ENCODE measurements at places on chromosomes 6 and 20.

- H3K27me3 ChIP-seq, result no peaks in the 10 kb centered on the region
- no peaks in the 10 kb centered on the region for H3K4me1 ChIP-seq
- no peak for DNase-seq
- H3K27ac ChIP-seq, result no peak overlapping the region
- H3K4me3 ChIP-seq, result no peak overlapping the region
Observed at GRCh38 chr6:12886961-12887775, 170.6 kb downstream of the PHACTR1 start.

GRCh38 chr6:154852687-154853086 lies 119.5 kb downstream of the SCAF8 start:
- no peaks in the 10 kb centered on the region for H3K27me3 ChIP-seq
- no peak overlapping the region for H3K4me3 ChIP-seq
- H3K4me1 ChIP-seq, result no peaks in the 10 kb centered on the region
- H3K36me3 ChIP-seq, result peaks cover 2% of the 10 kb centered on the region
- H3K27ac ChIP-seq, result no peak overlapping the region

DNA sequence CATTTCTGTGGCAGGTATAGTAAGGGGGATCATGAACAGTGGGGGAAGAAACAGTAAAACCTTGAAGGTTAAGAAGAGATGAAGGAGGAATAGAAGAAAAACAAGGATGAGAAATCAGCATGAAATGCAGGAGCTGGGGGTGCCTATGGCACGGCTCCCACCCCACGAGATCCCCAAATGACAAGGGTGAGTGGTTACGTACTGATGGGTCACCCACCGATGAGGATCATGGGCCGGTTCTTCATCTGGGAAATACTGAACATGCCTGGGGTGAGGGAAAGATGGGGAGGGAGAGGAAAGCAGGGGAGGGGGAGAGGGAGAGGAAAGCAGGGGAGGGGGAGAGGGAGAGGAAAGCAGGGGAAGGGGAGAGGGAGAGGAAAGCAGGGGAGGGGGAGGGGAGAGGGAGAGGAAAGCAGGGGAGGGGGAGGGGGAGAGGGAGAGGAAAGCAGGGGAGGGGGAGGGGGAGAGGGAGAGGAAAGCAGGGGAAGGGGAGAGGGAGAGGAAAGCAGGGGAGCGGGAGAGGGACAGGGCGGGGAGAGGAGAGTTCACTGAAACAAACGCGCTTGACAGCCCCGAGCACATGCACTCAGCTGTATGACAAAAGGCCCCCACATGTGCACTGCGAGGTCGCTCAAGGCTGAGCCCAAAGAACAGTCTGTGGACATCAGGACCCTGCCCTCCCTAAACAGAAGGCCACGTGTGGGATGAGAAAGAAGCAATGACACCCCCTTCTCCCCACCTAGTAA lies 25.3 kb downstream of the MOCS1 start:
- no peak overlapping the region for H3K27ac ChIP-seq
- H3K27me3 ChIP-seq, result no peaks in the 10 kb centered on the region
- H3K36me3 ChIP-seq, result no peaks in the 10 kb centered on the region
- no peaks in the 10 kb centered on the region for H3K4me1 ChIP-seq
- no peak for DNase-seq
- H3K4me3 ChIP-seq, result no peak overlapping the region

DNA sequence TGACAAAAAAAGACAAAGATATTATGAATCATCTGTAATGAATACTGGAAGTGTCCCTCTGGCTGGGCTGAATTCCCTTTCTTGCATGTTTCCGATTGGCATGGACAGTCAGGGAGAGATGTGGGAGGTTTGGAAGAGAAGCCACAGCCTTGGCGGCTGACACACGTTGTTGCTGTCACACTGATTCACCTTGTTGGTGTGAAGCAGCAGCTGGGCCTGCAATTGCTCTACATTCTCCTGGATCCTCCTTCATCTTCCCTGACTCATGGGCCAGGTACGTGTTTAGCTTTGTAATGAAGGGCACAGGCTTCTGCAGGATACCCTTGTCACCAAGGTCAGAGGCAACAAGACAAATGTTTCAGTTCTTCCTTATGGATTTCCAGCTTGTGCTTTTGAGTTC lies 13.4 kb upstream of the SMIM8 start:
- H3K27me3 ChIP-seq, result no peaks in the 10 kb centered on the region
- no peaks in the 10 kb centered on the region for H3K36me3 ChIP-seq
- DNase-seq, result no peak
- H3K4me3 ChIP-seq, result no peak overlapping the region
- no peak overlapping the region for H3K27ac ChIP-seq

GRCh38 chr6:151075527-151075926 lies 164.2 kb upstream of the AKAP12 start:
- H3K4me1 ChIP-seq, result peaks cover 4% of the 10 kb centered on the region
- H3K36me3 ChIP-seq, result no peaks in the 10 kb centered on the region
- no peaks in the 10 kb centered on the region for H3K27me3 ChIP-seq
- H3K4me3 ChIP-seq, result no peak overlapping the region
- no peak for DNase-seq

DNA sequence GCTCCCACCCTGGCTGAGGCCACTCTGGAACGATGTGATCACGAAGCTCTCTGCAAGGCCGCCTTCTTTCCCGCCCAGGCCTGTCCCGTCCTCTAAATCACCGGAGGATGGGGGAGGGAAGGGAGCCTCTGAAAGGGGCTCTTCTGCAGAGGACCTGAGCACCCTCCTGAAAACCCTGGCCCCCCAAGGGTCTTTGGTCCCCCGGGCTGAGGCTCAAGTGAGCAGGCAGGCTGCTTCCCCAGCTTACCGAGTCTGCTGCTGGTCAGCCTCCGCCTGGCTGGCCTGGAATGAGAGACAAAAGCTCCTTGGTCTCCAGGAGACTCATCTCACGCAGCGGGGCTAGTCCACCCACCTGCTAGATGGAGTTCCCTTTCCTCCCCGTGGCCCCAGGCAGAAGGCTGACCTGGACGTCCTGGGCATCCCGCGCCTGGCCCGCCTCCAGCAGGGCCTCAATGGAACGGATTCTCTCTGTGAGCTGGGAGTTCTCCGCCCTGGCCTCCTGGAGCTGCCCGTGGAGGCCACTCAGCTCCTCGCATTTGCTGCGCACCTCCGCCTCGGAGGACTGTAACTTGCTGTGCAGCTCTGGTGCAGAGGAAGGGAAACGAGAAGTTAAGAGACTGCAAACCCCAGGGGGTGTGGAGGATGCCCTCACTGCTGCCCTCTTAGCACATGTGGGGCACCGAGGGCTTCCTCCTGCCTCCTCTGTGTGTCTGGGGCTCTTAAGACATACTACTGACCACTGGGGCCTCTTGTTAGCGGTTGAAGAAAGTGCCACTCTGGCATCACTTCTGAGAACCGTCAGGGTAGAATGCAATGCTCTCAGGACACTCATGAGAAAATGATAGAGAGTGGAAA lies 54.7 kb downstream of the RRBP1 start:
- DNase-seq, result no peak
- H3K27me3 ChIP-seq, result no peaks in the 10 kb centered on the region
- H3K27ac ChIP-seq, result no peak overlapping the region
- no peak overlapping the region for H3K4me3 ChIP-seq

DNA sequence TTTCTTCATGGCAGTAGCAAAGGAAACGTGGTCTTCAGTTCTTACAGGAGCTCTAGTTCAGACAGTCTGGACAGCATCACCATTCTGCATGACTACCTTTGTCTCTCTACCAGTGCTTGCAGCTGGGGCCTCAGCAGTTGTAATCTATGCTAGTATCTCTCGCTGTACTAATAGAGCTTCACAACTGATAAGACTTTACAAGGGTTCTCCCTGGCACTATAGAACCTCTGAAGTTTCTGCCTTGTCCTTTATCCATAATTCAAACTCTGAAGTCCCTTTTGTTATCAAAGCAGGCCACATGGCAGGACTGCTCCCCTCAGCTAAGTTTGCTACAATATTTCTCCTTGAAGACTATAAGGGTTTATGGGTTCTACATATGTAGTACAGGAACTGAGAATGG lies 842.1 kb upstream of the ADGRB3 start:
- no peaks in the 10 kb centered on the region for H3K4me1 ChIP-seq
- H3K27ac ChIP-seq, result no peak overlapping the region
- no peak for DNase-seq
- no peaks in the 10 kb centered on the region for H3K27me3 ChIP-seq
- no peaks in the 10 kb centered on the region for H3K36me3 ChIP-seq

DNA sequence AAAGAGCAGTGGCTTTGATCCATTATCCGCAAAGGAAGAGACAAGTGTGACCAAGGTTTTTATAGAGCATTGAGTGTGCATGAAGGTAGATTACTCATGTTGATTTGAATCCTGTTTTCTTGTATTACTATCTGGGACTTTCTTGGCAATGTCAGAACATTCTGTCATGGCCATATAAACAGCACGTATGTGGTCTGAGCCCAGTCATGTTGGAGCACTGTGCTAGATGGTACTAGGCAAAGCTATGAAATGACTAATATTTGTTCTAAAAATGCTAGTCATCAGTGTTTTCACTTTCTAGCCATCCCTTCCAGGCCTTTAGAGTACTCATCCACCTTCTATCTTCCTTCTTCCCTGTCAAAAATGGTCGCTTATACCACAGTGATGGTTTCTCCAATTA lies 278.6 kb upstream of the FLRT3 start:
- H3K4me1 ChIP-seq, result no peaks in the 10 kb centered on the region
- no peak for DNase-seq
- H3K36me3 ChIP-seq, result no peaks in the 10 kb centered on the region
- no peaks in the 10 kb centered on the region for H3K27me3 ChIP-seq
- H3K4me3 ChIP-seq, result no peak overlapping the region

DNA sequence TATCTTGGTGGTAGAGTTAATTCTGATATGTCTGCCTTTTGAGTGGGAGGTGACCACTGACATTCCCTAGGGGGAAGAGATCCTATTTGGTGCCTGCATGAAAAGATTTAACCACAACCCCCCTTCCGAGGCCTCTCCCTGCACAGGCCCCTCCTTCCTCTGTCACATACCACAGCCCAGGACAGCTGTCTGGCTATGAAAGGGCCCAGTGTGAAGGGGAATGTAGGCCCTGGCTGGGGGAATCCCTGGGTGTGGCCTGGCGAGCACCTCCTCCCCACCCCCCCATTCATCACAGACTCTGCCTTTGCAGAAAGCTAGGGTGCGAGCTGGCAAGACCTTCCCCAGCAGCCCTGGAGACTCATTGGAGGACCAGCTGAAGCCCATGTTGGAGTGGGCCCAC lies 27.4 kb upstream of the MAPRE1 start:
- no peak overlapping the region for H3K4me3 ChIP-seq
- peaks cover 27% of the 10 kb centered on the region for H3K4me1 ChIP-seq
- H3K27ac ChIP-seq, result no peak overlapping the region
- DNase-seq, result peak; percentile 63

GRCh38 chr20:32650401-32650944 lies 23.3 kb downstream of the C20orf203 start:
- H3K4me1 ChIP-seq, result peaks cover 7% of the 10 kb centered on the region
- H3K27ac ChIP-seq, result no peak overlapping the region
- no peaks in the 10 kb centered on the region for H3K36me3 ChIP-seq
- H3K4me3 ChIP-seq, result no peak overlapping the region

- no peak overlapping the region for H3K27ac ChIP-seq
- peak overlapping the region; percentile 50 for H3K4me3 ChIP-seq
- peak; percentile 42 for DNase-seq
Observed at GRCh38 chr6:107061125-107062020, 33.4 kb downstream of the MTRES1 start.

DNA sequence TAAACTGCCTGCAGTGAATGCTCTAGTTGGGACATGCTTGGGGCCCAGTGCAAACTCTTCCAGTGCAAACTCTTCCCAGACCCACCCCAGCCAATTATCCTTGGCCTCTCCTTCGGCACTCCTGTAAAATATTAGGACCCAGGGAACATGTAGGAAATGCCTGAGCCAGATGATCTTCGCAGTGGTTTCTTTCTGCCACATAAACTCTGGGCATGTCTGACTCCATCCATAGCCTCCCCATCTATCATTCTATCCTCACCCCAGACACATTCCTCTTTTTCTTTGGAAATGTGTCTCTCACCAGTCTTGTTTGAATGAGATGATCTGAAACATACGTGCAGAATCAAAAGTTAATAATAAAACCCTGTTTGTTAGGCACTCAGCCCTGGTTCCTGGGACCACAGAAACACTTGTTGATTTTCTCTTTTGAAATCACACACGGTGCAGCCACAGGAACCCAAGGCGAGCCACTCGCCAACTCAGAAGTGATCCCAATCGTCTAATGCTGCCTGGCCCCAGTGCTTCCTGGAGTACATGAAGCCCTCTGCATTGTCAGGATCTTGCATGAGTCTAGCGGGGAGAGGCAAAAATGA lies 108.9 kb upstream of the CST7 start:
- peaks cover 13% of the 10 kb centered on the region for H3K27me3 ChIP-seq
- H3K4me3 ChIP-seq, result no peak overlapping the region
- no peak for DNase-seq
- H3K36me3 ChIP-seq, result no peaks in the 10 kb centered on the region

DNA sequence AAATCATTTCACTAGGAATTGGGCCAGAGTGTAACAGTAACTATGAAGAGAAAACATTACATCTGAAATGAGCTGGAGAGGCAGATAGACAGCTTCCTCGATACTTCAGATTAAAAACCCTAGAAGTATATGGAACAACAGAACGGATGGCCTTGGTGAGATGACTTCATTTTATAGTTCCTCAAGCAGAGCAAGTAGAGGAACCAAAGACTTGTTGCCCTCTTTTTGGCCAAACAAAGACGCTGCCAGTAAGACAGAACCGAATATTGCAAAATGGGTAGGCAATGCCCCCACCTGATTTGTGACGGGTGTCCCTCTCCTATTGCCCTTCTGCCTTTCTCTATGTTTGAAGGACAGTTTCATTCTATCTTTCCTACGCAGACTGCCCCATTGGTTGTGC lies 53.5 kb downstream of the AGPAT4 start:
- no peak overlapping the region for H3K27ac ChIP-seq
- no peaks in the 10 kb centered on the region for H3K27me3 ChIP-seq
- no peaks in the 10 kb centered on the region for H3K36me3 ChIP-seq
- H3K4me1 ChIP-seq, result no peaks in the 10 kb centered on the region

DNA sequence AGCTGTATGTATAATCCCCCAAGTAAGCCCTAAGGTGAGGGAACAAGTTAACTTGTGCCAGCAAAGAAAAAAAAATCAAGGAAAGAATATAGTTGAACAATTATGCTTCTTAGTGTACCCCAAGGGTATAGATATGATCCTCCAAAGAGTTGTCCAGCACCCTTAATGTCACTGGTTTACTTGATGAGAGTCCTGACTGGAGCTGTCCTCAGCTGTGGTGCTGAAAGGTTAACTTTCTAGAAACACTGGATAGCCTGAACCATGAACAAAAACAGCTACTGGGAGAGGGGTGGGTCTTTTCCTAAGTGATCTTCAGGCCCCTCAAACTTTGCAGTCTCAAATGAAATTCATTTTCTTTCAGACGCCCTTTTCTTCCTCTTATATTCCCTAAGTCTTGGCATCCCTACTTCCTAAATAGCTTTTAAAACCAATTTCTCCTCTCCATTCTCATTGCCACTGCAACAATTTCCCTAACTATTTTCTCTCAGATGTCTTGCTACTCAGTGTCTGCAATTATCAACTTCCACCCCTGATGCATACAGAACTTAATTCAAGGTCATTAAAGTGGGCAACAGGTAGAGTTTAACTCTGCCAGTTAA lies 83.5 kb upstream of the PROKR2 start:
- no peaks in the 10 kb centered on the region for H3K27me3 ChIP-seq
- no peaks in the 10 kb centered on the region for H3K4me1 ChIP-seq
- H3K4me3 ChIP-seq, result no peak overlapping the region
- no peaks in the 10 kb centered on the region for H3K36me3 ChIP-seq
- H3K27ac ChIP-seq, result no peak overlapping the region

GRCh38 chr6:41697861-41698781 lies 37.3 kb downstream of the TFEB start:
- peaks cover 56% of the 10 kb centered on the region for H3K4me1 ChIP-seq
- no peaks in the 10 kb centered on the region for H3K27me3 ChIP-seq
- H3K4me3 ChIP-seq, result no peak overlapping the region
- H3K27ac ChIP-seq, result no peak overlapping the region
- DNase-seq, result no peak

GRCh38 chr20:8798505-8798904 lies 270.4 kb upstream of the PLCB4 start:
- H3K4me1 ChIP-seq, result no peaks in the 10 kb centered on the region
- no peak for DNase-seq
- no peaks in the 10 kb centered on the region for H3K27me3 ChIP-seq
- H3K36me3 ChIP-seq, result no peaks in the 10 kb centered on the region
- no peak overlapping the region for H3K4me3 ChIP-seq
- no peak overlapping the region for H3K27ac ChIP-seq

All from B cell (primary cell).